ENCODE measurements at places on chromosomes 4 and X.

DNA sequence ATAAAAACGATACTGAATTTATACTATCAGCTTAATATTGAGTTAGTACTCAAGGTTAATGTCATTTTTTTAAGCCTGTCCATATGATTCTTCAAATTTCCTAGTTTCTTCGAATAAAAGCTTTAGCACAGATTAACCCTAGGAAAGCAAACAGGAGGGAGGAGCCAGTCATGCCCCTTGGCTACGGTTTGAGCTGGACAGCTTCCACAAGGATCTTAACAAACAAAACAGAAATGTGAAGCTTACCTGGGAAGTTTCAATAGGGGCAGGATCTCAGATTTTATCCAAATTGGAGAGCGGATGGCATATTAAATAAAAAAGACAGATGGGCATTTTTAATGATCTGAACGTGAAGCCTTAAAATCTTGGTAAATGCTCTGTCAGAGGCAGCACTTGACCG is 2.3 kb downstream of the NWD2 start:
- no peaks in the 10 kb centered on the region for H3K36me3 ChIP-seq
- H3K27me3 ChIP-seq = peaks cover 70% of the 10 kb centered on the region
- H3K4me1 ChIP-seq = peaks cover 9% of the 10 kb centered on the region

GRCh38 chr4:105951198-105951597 is 55.9 kb downstream of the NPNT start:
- peaks cover 5% of the 10 kb centered on the region for H3K36me3 ChIP-seq
- H3K4me3 ChIP-seq = no peak overlapping the region
- no peak overlapping the region for H3K27ac ChIP-seq
- peaks cover 3% of the 10 kb centered on the region for H3K4me1 ChIP-seq
- no peak for DNase-seq

- peaks cover 4% of the 10 kb centered on the region for H3K4me1 ChIP-seq
- DNase-seq = no peak
- H3K36me3 ChIP-seq = no peaks in the 10 kb centered on the region
- no peaks in the 10 kb centered on the region for H3K27me3 ChIP-seq
- no peak overlapping the region for H3K4me3 ChIP-seq
These were observed 591.0 kb downstream of the ANKRD50 start for GRCh38 chr4:124121461-124121971.

DNA sequence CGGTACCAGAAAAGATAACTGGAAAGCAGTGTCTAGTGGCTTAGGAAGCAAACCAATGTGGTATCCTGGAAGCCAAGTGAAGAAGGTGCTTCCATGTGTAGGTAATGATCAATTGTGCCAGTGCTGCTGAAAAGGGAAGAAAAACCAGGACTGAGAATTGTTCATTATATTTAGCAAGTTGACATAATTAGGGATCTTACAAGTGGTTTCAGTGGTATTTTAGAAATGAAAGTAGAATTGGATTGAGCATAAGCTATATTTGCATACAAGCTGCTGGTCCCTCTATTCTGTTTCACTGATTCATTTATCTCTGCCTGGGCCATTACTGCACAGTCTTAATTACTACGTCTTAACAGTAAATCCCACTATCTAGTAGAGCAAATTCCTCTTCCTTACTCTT is 32.3 kb downstream of the PRDM8 start:
- H3K4me3 ChIP-seq = no peak overlapping the region
- H3K27me3 ChIP-seq = peaks cover 26% of the 10 kb centered on the region
- no peak overlapping the region for H3K27ac ChIP-seq
- DNase-seq = no peak

DNA sequence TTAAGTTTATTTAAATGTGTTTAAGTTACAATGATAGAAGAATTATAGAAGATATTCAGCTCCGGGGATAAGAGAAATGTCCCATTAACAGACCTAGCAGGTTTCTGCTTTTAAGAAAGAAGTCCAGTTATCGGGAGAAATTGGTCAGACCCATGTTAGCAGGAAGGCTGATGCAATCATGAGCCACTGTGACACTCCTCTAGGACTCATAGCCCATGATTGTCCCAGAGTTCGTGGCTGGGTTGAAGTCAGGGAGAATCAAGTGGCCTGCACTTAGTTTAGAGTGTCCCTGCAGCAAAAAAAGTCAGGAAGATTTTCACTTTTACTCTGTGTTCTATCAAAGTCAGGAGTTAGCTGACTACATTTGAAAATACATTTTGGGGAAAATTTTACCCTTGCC is 72.0 kb downstream of the TMEM144 start:
- H3K27me3 ChIP-seq = no peaks in the 10 kb centered on the region
- H3K36me3 ChIP-seq = no peaks in the 10 kb centered on the region
- H3K27ac ChIP-seq = no peak overlapping the region
- no peaks in the 10 kb centered on the region for H3K4me1 ChIP-seq
- no peak for DNase-seq

GRCh38 chr4:118585015-118585414 is 100.2 kb upstream of the METTL14 start:
- H3K4me1 ChIP-seq = peaks cover 1% of the 10 kb centered on the region
- peaks cover 14% of the 10 kb centered on the region for H3K27me3 ChIP-seq
- H3K4me3 ChIP-seq = no peak overlapping the region
- no peaks in the 10 kb centered on the region for H3K36me3 ChIP-seq
- no peak overlapping the region for H3K27ac ChIP-seq

- H3K4me1 ChIP-seq = peaks cover 5% of the 10 kb centered on the region
- no peak overlapping the region for H3K27ac ChIP-seq
- no peak for DNase-seq
These were observed 30.5 kb downstream of the F11 start for GRCh38 chr4:186296481-186296880.

GRCh38 chr4:75069493-75070074 is 136.7 kb downstream of the PARM1 start:
- no peak overlapping the region for H3K27ac ChIP-seq
- no peak overlapping the region for H3K4me3 ChIP-seq
- H3K36me3 ChIP-seq = no peaks in the 10 kb centered on the region
- no peaks in the 10 kb centered on the region for H3K27me3 ChIP-seq
- no peaks in the 10 kb centered on the region for H3K4me1 ChIP-seq

- peaks cover 45% of the 10 kb centered on the region for H3K4me1 ChIP-seq
- no peaks in the 10 kb centered on the region for H3K36me3 ChIP-seq
- H3K27ac ChIP-seq = peak overlapping the region; percentile 95
- DNase-seq = no peak
- H3K4me3 ChIP-seq = no peak overlapping the region
- H3K27me3 ChIP-seq = no peaks in the 10 kb centered on the region
These were observed 216.5 kb downstream of the MID1IP1 start for GRCh38 chrX:39017716-39018115.

DNA sequence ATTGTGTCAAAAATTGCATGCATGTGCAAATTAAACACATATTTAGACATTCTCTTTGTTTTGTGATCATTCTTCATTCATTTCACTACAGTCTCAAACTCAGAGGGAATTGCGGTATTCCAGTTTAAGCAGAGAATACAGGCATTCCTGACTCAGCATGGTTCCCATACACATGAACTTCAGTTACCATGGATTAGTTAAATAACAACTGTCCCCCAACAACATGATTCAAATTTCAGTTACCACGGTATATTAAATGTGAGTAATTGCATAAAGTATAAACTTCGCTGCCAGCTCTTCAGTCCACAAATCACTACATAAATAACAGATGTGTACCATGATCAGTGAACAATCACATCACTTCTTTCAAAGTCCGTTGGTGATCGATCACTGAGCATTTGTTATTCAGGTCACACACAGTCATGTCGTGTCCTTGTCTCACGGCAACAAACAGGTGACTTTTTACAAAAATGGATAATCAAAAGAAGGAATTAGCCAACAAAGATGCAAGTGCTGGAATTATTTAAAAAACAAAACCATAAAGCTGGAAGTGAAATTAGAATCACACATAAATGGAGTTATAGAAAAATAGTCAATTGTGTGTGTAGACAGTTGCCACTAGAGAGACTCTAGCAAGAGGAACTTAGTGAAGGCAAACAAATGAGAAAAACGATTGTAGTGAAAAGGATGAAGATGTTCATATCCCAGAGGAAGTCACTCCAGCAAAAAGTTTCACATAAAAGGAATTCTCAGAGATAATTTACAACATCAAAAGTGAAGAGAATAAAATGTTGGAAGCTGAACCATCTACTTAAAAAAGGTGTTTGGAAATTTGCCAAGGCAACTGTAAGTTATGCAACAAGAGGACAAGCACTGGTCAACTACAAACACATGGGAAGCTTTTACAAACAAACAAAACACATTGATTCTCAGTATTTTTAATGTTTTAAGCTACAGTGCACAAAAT is 138.6 kb upstream of the SMARCAD1 start:
- no peaks in the 10 kb centered on the region for H3K27me3 ChIP-seq
- DNase-seq = no peak
- no peak overlapping the region for H3K27ac ChIP-seq
- H3K36me3 ChIP-seq = no peaks in the 10 kb centered on the region
- peaks cover 1% of the 10 kb centered on the region for H3K4me1 ChIP-seq

DNA sequence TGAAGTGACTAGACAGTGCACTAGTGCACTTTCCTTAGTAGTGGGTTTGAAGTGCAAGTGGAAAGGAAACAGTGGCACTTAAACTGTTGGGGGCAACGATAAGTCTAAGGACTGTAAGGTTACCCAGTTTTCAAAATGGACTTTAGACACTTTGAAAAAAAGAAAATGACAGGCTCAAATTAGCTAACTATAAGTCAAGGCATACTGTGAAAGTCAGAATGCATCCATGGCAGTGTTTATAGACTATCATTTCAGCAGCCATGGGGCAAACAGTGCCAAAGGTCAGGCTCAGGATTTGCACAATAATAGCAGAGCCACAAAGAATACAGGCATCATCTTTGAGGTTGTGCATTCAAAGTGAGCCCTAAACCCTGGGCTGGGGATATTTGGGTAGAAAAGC is 104.4 kb downstream of the CXCL13 start:
- H3K27me3 ChIP-seq = no peaks in the 10 kb centered on the region
- DNase-seq = no peak
- H3K27ac ChIP-seq = no peak overlapping the region
- peaks cover 3% of the 10 kb centered on the region for H3K4me1 ChIP-seq

GRCh38 chrX:34638116-34638515 is 19.0 kb downstream of the TMEM47 start:
- no peaks in the 10 kb centered on the region for H3K27me3 ChIP-seq
- no peak overlapping the region for H3K27ac ChIP-seq
- DNase-seq = no peak
- peaks cover 2% of the 10 kb centered on the region for H3K36me3 ChIP-seq

GRCh38 chrX:134669378-134670098 is 11.3 kb upstream of the PLAC1 start:
- peak overlapping the region; percentile 96 for H3K27ac ChIP-seq
- no peaks in the 10 kb centered on the region for H3K27me3 ChIP-seq
- peaks cover 2% of the 10 kb centered on the region for H3K36me3 ChIP-seq
- DNase-seq = no peak

DNA sequence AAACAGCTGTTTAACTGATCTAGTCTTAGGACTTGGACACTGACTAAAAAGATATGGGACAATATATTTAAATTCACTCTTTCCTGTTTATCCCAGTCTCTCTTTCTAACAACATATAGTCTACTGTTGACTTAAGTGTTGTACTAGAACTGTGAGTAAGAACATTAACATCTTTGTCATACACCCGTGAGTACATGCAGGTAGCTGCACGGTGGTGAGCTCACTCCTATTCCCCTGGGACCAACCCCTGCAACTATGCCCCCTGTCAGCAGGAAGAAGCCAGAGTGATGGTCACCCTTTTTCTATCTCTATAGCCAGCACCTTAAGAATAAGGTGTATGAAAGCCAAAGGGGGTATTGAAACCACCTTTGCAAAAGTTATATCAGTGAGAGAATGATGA is 17.6 kb downstream of the TBL1X start:
- no peaks in the 10 kb centered on the region for H3K27me3 ChIP-seq
- DNase-seq = no peak
- H3K27ac ChIP-seq = no peak overlapping the region
- H3K4me3 ChIP-seq = no peak overlapping the region

GRCh38 chr4:26342328-26343037 is 21.7 kb downstream of the RBPJ start:
- H3K27ac ChIP-seq = peak overlapping the region; percentile 91
- no peak for DNase-seq
- peaks cover 8% of the 10 kb centered on the region for H3K36me3 ChIP-seq
- H3K4me1 ChIP-seq = peaks cover 37% of the 10 kb centered on the region
- H3K27me3 ChIP-seq = no peaks in the 10 kb centered on the region

DNA sequence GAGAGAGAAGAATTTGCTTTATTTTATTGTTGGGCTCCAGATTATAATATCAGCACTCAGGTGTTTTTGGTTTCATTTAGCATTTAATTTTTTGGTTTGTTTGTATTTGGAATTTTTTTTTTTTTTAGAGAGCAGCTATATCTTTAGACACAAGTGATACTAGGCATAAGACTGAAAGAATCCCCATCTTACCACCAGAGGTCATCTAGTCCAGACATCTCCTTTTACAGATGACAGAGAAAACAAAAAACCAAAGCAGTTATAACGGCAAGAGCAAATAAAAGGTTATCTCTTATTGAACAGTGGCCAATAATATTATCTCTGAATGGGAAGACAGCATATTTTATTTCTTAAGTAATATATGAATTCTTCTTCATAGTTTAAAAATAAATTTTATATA is 22.8 kb downstream of the USP38 start:
- peaks cover 28% of the 10 kb centered on the region for H3K36me3 ChIP-seq
- no peak overlapping the region for H3K27ac ChIP-seq
- H3K4me1 ChIP-seq = peaks cover 15% of the 10 kb centered on the region
- no peaks in the 10 kb centered on the region for H3K27me3 ChIP-seq
- no peak for DNase-seq

DNA sequence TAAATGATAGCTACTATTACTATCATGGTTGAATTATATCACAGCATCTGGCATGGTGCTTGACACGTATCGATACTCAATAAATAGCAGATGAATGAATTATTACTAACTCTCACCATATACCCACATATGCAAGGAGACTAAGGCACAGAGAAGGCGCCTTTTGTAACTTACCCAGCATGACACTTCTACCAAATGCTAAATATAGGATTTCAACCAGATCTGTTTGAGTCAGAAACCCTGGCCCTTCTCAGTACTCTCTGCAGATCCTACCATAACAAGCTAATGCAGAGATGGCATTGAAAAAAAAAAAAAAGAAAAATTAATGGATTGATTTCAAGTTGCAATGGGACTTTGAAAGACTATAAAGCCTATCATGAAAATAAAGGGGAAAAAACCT is 219.5 kb downstream of the DHX15 start:
- no peaks in the 10 kb centered on the region for H3K36me3 ChIP-seq
- peaks cover 5% of the 10 kb centered on the region for H3K27me3 ChIP-seq
- DNase-seq = no peak

GRCh38 chrX:72276478-72276953 is 532 bp downstream of the RPS4X start:
- DNase-seq = no peak
- H3K27me3 ChIP-seq = no peaks in the 10 kb centered on the region
- peaks cover 36% of the 10 kb centered on the region for H3K36me3 ChIP-seq
- peak overlapping the region; percentile 89 for H3K4me3 ChIP-seq
- H3K4me1 ChIP-seq = peaks cover 30% of the 10 kb centered on the region

DNA sequence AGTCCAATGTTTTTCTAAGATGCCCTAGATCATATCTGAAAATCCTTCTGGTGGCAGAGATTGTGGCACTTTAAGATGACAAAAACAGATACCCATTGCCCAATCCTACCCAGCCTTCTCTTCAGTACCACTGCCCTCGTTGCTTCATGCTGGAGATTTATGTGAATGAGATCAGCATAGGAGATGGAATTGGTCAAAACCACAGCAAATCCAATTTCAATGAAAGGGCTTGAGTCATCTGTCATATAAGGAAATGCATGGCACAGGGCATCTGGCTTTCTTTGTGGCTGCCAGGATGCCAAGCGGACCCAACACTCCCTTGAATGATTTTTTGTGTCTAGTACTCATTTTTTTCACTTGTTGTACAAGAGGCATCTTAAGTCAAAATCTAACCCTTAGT is 16.8 kb downstream of the AFF2 start:
- no peak overlapping the region for H3K4me3 ChIP-seq
- no peak overlapping the region for H3K27ac ChIP-seq
- H3K27me3 ChIP-seq = no peaks in the 10 kb centered on the region
- peaks cover 8% of the 10 kb centered on the region for H3K4me1 ChIP-seq
- DNase-seq = no peak
- no peaks in the 10 kb centered on the region for H3K36me3 ChIP-seq

Data from progenitor cell of endocrine pancreas (in vitro differentiated cells).